Activated CD4-positive, alpha-beta T cell treated with anti-CD3 and anti-CD28 coated beads for 1 hour (primary cell): ENCODE measurements at places on chromosomes 2 and 18.

DNA sequence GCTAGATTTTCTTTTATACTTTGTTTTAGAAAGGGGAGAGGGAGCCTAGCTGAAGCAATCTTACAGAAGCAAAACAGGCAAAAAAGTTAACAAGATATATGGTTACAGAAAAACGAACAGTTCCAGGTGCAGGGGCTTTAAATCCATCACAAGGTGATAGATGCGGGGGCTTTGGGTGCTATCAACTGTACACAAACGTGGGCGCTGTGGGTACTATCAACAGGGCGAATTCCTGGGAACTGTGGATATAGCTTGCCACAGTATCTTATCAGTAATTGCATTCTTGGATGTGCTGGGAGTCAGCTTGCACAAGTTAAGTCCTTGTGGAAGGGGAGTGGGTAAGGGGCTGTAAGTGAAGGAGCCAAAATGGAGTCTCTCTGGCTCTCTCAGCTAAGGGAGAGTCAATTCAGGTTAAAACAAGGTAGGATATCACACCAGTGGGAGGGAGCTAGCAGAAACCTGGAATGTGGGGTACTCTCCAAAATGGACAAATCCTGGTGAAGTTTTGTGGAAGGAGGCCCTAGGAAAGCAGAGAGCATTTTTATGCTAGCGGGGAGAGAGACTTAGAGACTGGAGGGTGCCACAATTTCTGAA, 325.8 kb upstream of the SPHKAP start:
- DNase-seq = no peak

- DNase-seq = no peak
Measured at GRCh38 chr2:220674033-220674432, 898.1 kb downstream of the EPHA4 start.

DNA sequence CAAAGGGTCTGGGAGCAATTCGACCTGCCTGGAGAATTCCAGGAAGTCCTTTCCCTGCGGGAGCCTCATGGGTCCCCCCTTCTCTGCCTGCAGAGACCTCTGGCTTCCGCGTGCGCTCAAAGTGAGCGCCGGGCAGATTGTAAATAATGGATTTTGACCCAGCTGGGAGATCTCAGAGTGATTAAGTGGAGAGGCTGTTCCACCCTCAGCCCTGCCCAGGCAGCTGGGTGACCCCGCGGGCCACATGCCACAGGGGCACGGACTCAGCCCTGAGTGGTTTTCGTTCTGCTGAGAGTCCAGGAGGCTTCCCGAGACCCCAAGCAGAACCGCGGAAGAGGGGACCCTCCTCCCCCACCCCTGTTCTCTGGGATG, 1.2 kb downstream of the KCNG2 start:
- no peak for DNase-seq

- DNase-seq = no peak
Measured at GRCh38 chr2:11556101-11556806, 22.4 kb downstream of the GREB1 start.

- no peak for DNase-seq
Measured at GRCh38 chr2:150207979-150208378, 279.5 kb downstream of the RND3 start.

GRCh38 chr2:238499731-238500580, 73.2 kb downstream of the ASB1 start:
- DNase-seq = no peak

- no peak for DNase-seq
Measured at GRCh38 chr2:60641811-60642788, 88.6 kb upstream of the BCL11A start.

- DNase-seq = no peak
Measured at GRCh38 chr2:178767094-178768060, 39.8 kb downstream of the TTN start.

GRCh38 chr2:48081317-48081628, 175.0 kb upstream of the FBXO11 start:
- no peak for DNase-seq

- DNase-seq = no peak
Measured at GRCh38 chr2:200041639-200042038, 86.3 kb downstream of the MAIP1 start.
